ENCODE measurements at places on chromosomes 4 and X.

DNA sequence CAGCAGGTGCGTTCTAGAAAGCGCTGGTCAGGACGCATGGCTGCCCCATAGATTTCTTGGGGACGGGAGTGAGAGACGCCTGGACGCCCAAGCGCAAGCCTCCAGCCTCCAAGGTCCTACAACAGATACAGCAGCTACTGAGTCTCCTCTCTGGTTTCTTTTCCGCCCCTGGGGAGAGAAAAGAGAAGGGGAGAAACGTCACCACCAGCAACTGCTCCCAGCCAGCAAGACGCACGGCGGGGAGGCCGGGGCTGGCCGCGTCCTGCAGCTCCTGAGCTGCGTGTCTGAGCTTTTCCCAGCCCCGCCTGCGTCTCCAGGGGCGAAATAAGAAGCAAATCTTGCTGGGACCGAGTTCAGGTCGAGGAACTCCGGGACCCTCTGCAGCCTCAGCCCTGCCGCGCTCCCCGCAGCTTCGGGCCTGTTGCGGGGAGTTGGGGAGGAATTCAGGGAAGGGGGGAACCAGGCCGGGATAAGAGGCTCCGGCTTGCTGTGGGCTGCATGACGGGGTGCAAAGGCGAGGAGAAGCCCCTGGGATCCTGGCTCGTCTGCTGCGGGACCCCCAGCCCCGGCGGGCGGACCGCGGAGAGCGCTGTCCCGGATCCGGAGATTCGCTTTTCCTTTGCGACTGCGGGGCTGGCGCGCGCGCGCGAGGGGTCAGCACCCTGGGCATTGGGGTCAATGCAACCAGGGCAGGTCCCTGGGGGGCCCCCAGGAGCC lies 6.8 kb upstream of the SHOX start:
- DNase-seq, result no peak

- no peak for DNase-seq
These were observed 18.9 kb downstream of the LAMP2 start for GRCh38 chrX:120450163-120450562.

GRCh38 chr4:23401572-23401971 lies 488.3 kb downstream of the PPARGC1A start:
- DNase-seq, result no peak

DNA sequence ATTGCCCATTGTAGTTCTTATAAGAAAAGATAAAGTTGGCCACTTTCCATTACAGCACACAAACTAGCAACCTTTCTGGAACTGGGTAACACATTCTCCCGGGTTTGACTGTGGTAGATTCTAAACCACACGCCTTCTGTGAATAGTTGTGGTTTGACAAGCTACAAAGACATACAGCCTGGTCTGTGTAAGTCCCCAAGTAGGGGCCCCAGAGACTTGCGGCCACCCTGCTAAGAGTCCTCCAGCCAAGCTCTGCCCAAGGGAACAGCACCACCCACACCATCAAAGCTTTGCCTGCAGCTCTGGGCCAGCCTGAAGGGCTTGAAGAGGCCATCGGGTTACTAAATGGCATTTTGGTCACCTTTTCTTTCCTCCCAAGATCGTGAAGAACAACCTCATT lies 203.4 kb downstream of the MAML3 start:
- DNase-seq, result no peak

GRCh38 chr4:93710101-93710846 lies 118.3 kb upstream of the ATOH1 start:
- no peak for DNase-seq

DNA sequence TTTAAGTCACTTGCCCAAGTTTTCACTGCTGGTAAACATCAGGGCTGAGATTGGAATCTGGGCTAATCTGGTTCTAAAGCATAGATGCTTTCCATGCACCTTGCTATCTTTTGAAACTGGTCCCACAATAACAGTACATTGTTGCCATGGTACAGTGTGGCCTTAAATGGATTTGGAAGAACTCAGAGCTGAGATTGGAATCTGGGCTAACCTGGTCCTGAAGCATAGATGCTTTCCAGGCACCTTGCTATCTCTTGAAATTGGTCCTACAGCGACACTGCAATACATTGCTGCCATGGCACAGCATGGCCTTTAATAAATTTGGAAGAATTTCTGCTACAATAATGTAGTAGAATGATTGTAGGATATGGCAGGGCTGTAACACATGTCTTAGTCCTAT lies 28.6 kb downstream of the DAPP1 start:
- DNase-seq, result no peak

DNA sequence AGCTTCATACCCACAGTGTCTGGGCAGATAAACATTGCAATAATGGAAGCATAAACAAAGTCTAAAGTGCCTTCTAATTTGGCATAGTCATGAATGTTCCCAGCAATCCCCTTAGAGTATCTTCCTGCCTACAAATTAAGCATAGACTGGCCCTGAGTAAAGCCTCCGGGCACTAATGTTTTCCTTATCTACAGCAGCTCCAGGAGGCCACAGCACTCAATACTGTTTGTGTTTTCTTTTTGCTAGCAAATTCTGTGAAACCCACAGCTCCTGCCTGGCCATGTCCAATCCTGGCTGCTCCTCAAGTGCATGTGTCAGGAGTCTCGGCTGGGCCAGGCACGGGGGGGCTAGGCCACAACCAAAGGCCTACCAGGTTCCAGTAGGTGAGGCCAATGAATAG lies 102.7 kb upstream of the TBC1D9 start:
- DNase-seq, result no peak

- DNase-seq, result no peak
These were observed 45.3 kb downstream of the SHOX start for GRCh38 chrX:675955-676295.

- DNase-seq, result no peak
These were observed 89.7 kb upstream of the NDP start for GRCh38 chrX:44062840-44063239.

DNA sequence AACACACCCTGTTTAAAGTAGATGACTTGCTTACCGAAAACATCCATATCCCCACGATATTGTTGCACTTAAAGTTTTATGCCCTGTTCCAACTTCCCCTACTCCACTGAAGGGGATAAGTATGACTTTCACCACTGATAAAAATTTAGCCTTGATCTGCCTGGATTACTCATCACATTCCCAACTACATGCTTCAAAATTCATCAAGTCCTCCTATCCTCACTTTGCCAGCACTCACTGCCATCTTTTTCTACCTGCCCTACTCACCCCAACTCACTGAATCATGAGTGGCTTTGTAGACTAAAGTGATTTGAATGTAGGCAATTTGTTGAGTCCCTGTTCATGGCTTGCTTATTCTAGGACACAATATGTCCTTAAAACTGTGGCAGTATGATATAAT lies 12.2 kb upstream of the GPRIN3 start:
- no peak for DNase-seq

- no peak for DNase-seq
These were observed 13.8 kb downstream of the MOB1B start for GRCh38 chr4:70915874-70916559.

DNA sequence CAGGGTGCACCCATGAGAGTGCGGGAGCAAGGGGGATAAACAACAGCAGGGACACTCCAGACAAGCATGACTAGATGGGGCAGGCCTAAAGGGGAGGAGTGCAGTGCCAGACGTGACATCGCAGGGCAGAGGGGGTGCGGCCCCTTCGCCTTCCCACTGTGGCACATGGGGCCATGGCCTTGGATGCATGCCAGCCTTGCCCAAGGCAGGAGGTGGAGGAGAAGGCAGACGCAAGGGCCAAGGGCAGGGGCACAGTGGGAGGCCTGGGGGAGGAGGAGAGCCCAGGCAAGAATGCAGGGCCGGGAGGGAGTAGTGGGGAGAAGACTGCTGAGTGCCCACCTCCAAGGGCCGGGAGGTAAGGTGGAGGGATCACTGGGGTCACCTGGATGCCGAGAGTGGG lies 21.6 kb downstream of the PNMA6E start:
- DNase-seq, result no peak

- DNase-seq, result no peak
These were observed 1420.4 kb downstream of the RAPGEF2 start for GRCh38 chr4:160523231-160523630.

GRCh38 chr4:174380699-174381439 lies 97.2 kb downstream of the CEP44 start:
- DNase-seq, result no peak

GRCh38 chr4:8101213-8102075 lies 57.2 kb downstream of the ABLIM2 start:
- DNase-seq, result no peak

DNA sequence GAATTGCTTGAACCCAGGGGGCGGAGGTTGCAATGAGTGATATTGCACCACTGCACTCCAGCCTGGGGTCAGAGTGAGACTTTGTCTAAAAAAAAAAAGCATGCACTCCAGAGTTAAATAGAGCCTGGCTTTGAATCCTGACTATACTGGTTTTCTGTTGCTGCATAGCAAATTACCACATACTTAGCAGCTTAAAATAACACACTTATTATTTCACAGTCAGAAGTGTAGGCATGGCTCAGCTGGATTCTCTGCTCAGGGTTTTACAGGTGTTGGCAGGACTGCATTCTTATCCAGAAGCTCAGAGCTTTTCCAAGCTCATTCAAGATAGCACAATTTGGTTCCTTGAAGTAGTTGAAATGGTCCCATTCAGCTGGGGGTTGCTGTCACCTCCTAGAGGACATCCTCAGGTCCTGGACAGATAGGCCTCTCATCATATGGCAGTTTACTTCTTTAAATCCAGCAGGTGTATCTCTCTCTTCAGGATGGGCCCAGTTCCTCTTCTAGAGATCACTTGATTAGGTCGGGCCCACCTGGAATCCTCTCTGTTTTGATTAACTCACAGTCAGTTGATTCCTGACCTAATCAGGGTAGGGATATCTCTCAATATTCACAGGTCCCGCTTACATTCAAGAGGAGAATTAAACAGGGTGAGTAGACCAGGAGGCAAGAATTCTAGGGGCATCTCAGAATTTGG lies 26.8 kb downstream of the DOCK11 start:
- no peak for DNase-seq

DNA sequence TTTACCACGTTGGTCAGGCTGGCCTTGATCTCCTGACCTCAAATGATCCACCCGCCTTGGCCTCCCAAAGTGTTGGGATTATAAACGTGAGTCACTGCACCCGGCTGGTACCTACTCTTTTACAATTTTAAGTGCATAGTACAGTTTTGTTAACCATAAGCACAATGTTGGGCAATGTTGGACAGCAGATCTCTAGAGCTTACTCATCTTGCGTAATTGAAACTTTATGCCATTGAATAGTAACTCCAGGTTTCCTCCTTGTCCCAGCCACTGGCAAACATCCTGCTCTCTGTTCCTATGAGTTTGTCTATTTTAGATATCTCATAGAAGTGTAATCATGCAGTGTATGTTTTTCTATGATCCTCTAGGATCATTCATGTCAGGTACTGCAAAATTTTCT lies 9.3 kb upstream of the CPE start:
- no peak for DNase-seq

GRCh38 chrX:72002875-72003274 lies 92.2 kb downstream of the NHSL2 start:
- DNase-seq, result no peak

DNA sequence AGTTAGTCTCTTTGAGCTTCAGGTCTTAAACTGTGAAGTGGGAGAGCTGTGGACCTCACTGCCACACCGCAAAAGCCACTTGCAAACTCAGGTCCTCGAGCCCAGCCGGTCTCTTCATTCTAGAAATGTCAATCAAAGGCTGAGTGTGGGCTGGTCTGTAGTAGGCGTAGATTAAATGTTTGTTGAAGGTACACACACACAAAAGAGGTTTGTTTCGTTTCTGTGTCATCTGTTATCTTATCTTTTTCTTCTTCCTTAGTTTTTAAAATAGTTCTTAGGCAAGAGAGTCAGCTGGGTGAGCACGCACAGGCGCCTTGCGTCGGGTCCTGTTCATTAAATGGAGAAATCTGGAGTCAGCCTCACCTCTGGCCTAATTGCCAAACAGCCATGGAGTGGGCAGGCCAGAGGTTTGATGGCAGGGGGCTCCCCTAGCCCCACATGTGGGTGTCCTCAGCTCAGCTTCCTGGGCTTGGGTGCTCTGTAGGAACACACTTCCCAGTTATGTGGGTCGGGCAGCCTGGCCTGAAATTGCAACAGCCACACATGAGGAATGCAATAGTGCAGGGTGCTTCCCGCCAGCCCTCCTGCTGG lies 836 bp upstream of the PSAPL1 start:
- DNase-seq, result no peak

- no peak for DNase-seq
These were observed 98.9 kb downstream of the EVC2 start for GRCh38 chr4:5609306-5610007.

- no peak for DNase-seq
These were observed 31.8 kb downstream of the USP11 start for GRCh38 chrX:47264483-47265173.

- DNase-seq, result no peak
These were observed 55.2 kb downstream of the AREG start for GRCh38 chr4:74499986-74500781.

DNA sequence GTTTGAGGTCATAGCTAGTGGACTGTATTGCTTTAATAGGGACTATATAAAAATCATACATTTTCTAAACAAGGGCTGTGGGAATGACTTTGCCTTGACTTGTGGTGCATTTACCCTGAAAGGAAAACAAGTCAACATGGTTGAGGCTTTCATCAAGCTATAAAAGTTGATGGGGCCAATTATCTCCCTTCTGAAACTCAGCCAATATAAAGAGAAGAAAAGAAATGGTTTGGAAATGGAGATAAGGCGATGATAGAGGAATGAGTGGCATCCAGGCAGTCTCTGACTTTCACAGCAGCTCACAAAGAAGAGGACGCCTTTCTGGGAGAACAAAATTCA lies 118.7 kb downstream of the SMARCA1 start:
- DNase-seq, result no peak

Data from NCI-H1092 (cell line).